ENCODE measurements at places on chromosomes 5 and 9.

GRCh38 chr9:95246547-95246946, 71.0 kb downstream of the FANCC start:
- no peak for DNase-seq

DNA sequence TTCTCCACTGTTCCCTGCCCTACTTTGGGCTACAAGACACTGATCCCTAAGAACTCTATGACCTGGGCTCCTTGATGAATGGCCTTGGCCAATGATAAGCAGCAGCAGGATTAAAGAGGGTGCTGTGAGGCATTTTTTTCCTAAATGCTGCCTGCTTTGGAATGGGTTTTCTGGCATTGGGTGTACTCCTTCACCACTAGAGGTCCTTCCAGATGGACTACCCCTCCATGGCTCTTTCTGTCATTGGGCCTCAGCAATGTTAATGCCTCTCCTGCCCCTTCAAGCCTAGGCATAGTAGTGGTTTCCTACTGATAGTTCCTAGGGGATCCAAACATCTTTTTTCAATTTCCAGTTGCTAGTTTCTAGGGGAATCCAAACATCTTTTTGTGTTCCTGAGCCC, 319.3 kb upstream of the RPS23 start:
- DNase-seq, result no peak

- no peak for DNase-seq
These were observed 62.5 kb downstream of the ARHGEF37 start for GRCh38 chr5:149643781-149644180.

GRCh38 chr5:21238786-21239185, 1250.8 kb upstream of the CDH18 start:
- DNase-seq, result no peak

DNA sequence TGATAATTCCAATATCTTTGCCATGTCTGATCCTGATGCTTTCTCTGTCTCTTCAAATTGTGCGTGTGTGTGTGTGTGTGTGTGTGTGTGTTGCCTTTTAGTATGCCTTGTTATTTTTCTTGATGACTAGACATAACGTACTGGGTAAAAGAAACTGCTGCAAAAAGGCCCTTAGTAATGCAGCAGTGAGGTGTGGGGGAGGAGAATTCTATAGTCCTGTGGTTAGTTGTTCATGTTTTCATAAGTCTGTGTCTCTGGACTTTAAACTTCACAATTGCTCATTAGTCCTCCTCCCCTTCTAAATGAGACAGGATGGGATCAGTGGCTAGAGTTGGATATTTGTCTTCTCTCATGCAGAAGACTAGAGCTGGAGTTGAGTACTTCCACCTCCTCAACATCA, 346.2 kb upstream of the IRX1 start:
- DNase-seq, result no peak

- no peak for DNase-seq
These were observed 138.9 kb downstream of the GADD45G start for GRCh38 chr9:89743573-89744254.

DNA sequence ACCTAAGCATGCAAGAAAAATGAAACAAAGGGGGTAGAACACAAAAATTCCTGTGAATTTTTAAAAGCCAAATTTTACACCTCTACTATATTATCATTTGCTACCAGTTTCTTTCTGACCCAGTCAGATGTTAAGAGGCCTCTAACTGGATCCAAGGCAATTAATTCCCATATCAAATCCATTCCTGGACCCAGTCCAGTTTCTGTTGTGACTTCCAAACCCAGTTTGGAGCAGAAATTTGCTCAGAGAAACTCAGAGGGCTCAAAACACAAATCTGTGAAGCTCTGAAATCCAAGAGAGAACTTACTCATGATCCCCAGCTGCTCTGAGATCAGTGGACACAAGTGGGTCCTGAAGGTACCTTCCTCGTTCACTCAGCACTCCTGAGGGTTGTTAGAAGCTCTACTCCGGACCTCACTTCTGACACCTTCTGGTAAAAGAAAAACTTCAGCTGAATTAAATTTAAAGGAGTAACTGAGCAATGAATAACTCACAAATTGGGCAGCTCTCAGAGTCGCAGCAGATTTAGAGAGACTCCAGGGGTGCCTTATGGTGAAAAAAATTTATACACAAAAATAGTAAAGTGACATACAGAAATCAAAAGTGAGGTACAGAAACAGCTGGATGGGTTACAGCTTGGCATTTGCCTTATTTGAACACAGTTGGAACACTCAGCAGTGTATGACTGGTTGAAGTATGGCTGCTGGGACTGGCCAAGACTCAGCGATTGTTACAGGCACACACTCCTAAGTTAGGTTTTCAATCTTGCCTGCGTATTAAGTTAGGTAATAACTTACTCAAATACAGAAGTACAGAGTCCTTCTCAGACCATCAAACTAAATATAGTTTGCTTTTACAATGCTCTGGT, 32.4 kb downstream of the INSL4 start:
- DNase-seq, result no peak

DNA sequence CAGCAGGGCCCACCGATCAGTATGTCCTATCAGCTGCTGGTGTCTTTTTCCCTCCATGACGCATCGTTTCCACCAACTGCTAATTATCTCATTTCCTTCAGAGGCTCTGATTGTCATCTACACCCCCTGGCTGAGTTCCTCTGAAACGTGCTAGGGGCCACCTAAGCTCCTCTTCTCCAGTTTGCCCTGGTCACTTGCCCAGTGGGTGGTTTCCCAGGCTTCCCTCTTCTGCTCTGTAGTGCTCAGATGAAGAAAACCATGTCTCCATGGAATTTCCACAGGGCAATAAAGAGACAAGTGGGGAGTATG, 65.3 kb downstream of the TSTD2 start:
- DNase-seq, result no peak

DNA sequence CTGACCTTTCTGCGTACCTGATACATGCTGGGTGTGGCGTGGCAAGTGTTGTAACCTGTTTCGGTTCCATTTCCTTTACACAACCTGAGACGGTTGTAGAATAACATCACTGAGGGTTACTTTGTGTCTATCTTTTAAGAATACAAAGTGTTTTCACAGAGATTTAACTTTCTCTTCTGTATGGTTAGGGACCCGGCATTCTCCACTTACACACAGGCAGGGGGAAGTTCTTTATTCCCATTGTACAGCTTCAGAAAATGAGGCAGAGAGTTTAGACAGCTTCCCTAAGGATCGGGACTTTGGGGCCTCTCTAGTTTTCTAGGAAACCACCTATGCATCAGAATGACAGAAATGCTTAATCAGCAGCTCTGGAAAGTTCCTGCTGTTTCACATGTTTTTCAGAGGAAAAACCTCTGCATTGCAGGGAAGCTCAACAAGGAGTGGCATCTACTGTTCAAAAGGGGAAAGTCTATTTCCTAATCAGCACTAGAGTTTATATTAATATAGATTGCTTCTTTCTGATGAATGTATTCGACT, 41.3 kb downstream of the CAST start:
- DNase-seq, result no peak

GRCh38 chr9:37444890-37445289, 20.4 kb downstream of the ZBTB5 start:
- DNase-seq, result no peak

Measured in GM12892 (cell line).